ENCODE measurements at places on chromosomes 7 and 10.
A peak's percentile ranks its signal among the peaks of the same experiment; 100 is the strongest.

DNA sequence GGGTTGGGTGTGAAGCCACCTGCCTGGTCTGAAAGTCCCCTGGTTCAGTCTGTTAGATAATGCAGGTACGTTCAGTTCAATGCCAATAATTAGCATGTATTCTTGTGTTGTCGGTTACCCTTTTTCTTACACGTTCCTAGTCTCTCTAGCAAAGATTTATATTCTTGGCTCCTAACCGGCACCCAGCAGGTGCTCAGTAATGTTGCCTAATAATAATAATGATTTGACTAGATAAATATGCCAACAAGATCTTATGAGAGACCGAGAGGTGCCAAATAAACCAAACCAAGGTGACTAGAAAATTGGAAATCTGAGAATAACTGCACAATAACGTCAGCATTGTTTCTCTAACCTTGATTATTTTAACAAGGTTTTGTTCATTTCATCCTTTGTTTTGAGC is 1.1 kb upstream of the SMIM30 start:
- peak; percentile 6 for DNase-seq

DNA sequence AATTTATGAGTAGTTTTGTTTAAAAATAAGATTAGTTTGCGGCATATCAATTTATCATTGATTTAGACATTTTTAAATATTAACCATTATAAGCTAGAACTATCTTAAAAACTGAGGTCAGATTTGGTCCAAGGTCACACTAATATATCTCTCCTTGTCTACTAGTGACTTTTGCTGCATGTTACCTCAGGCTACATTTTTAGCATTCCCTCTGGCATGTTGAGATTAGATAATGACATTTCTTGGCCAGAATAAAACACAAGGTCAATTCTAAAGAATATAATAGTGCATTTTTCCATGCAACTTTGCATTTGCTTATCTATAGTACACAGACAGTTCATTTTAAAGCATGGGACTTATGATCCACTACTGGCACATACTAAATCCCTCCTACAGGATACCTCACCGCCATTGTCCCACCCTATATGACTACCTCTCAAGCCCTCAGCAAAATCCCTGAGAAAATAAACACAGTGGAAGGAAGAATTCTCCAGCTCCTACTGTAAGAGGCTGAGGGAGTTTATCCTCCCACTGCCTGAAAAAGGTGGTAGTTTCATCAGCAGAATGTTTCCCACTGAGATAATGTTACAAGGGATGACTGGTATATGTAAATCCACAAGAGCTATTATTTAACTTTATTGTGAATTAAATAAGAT is 816.4 kb downstream of the GRM8 start:
- DNase-seq: peak; percentile 1

DNA sequence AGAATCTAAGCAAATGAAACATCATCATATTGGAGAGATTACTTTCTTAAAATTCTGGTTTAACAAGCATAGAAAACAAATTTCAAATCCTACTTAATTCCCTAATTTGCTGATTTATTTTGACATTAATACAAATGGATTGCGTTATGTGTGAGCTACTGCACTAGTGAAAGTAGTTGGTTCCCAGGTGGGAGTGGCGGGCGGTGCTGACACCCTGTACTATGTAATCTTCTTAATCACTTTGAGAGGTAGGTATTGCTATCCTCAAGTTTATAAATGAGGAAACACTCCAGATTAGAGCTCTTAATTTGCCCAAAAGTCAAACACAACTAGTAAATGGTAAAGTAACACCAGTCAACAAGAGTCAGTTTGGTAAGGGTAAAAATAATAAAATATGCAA is 131.1 kb downstream of the ELAPOR2 start:
- no peak for DNase-seq

GRCh38 chr10:24962995-24963394 is 10.6 kb upstream of the PRTFDC1 start:
- DNase-seq: no peak

GRCh38 chr7:114084002-114084471 is 165.2 kb upstream of the PPP1R3A start:
- no peak for DNase-seq

Measured in MG63 (cell line).